ENCODE measurements at places on chromosomes 12 and 14. TPM values are rescaled to one million over a fixed set of nuclear protein-coding genes. Genes with fewer than 3 reads are reported as not detected.

GLT8D2 gene
- total RNA-seq: 0.80 TPM

ADGRD1 gene
- 6.6 TPM for total RNA-seq

LRTM2 gene
- total RNA-seq: 0.48 TPM

DNA sequence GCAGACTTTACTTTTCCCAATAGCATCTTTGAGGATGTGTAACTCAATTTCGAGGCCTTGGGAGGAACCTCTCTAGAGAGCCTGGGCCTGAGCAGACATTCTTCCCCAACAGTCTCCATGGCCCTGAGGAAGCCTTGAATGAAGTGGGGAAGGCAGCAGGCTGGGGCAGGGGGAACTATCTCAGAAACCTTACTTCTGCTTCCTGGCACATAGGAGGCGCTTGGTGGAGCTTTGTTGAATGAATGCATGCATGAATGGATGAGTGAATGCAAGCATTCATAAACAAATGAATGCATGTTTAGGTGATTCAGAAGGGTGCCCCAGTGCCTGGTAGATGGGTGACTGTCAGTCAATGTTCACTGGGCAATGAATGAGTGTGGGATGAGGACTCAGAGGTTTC is 58.3 kb downstream of the GALNT16 start:
- H3K27me3 ChIP-seq: no peaks in the 10 kb centered on the region
- DNase-seq: no peak
- H3K27ac ChIP-seq: no peak overlapping the region
- no peak overlapping the region for H3K4me3 ChIP-seq
- H3K4me1 ChIP-seq: peaks cover 3% of the 10 kb centered on the region
- H3K36me3 ChIP-seq: peaks cover 2% of the 10 kb centered on the region

DNA sequence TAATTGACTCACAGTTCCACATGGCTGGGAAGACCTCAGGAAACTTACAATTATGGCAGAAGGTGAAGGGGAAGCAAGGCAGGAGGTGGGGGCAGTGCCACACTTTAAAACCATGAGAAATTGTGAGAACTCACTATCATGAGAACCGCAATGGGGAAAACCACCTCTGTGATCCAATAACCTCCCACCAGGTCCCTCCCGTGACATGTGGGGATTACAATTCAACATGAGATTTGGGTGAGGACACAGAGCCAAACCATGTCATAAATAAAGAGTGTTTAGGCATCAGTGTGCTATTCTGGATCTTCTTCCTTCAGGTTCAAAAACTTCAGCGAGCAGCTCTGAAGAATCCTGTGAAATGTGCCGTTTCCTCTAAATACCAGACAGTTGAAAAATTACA is 9.7 kb downstream of the DDX47 start:
- H3K27me3 ChIP-seq: no peaks in the 10 kb centered on the region
- H3K36me3 ChIP-seq: peaks cover 49% of the 10 kb centered on the region
- DNase-seq: no peak
- no peak overlapping the region for H3K27ac ChIP-seq
- H3K4me1 ChIP-seq: peaks cover 4% of the 10 kb centered on the region
- H3K4me3 ChIP-seq: no peak overlapping the region

DNA sequence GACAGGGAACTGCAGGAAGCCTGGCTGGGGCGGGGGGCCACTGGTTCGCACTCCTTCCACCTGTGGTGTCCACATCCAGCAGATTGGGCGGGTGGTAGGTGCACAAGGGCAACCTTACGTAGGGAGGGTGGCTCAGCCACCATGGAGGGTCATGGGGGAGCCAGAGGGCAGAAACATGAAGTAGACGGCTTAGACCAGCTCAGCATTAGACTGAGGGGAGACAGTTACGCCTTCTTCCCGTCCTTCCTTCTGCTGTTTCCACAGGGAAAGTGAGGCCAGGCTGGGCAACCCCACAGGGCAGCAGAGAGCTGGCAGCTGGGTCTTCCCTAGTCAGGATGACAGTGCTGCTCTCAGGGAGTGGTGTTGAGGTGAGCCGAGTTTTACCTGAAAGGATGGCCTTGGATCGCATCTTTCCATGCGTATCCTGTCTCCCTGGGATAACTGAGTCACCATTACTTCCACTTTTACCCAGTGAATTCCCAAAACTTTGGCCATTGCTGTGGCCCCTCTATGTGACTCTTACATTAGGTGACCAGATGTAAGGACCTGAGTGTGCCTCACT is 170.0 kb upstream of the GZMB start:
- H3K27ac ChIP-seq: no peak overlapping the region
- DNase-seq: no peak
- H3K4me3 ChIP-seq: no peak overlapping the region
- no peaks in the 10 kb centered on the region for H3K36me3 ChIP-seq
- peaks cover 12% of the 10 kb centered on the region for H3K27me3 ChIP-seq
- H3K4me1 ChIP-seq: peaks cover 16% of the 10 kb centered on the region

- peaks cover 42% of the 10 kb centered on the region for H3K27me3 ChIP-seq
- no peak overlapping the region for H3K4me3 ChIP-seq
- H3K4me1 ChIP-seq: no peaks in the 10 kb centered on the region
- no peak overlapping the region for H3K27ac ChIP-seq
- peak; percentile 35 for DNase-seq
Observed at GRCh38 chr12:128259556-128260070, 7.4 kb upstream of the TMEM132C start.

All from progenitor cell of endocrine pancreas (in vitro differentiated cells).